Muscle of back (tissue), 13 donors: ENCODE measurements at places on chromosomes 6 and 20.
A peak's percentile ranks its signal among the peaks of the same experiment; 100 is the strongest.

DNA sequence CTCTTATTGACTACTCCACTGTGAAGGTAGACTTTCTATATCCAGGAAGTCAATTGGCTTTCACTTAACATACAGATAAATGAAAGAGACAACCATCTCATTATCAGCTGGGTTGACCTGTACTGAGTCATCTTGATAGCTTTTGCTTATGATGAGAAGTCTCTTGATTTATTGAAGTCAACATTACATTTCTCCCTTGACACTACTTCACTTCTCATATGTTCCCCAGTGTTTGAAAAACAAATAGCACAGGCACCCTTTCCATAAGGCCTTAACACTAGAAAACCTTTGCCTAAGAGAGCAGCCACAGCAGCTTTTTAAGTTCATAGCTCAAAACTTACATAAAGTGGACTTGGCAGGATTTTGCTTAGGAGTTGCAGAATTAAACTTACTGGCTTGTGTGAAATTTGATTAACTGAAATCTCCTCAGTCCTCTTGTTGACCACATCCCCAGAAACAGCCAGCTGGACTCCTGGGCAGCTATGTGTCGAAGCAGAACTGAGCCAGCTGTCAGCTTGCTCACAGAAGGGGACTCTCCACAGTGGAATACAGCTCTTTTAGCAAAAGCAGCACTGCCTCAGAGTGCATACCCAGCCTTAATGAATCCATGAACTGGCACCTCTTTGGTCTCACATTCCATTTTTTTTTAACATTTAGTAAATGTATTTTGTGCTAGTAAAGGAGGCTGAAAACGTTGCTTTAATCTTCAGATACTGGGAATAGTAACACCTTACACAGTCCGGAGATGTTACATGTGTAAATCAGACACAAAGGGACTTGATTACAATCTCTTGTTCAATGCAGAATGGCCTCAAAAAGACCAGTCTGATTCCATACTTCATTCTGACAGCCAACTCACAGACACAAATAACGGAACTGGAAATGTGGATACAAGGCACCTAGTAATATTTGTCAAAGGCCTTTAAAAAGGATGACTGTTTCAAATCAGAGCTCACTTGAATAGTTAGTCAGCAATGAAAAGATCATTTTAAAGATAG is 1532.7 kb downstream of the HACE1 start:
- DNase-seq, result peak; percentile 16

DNA sequence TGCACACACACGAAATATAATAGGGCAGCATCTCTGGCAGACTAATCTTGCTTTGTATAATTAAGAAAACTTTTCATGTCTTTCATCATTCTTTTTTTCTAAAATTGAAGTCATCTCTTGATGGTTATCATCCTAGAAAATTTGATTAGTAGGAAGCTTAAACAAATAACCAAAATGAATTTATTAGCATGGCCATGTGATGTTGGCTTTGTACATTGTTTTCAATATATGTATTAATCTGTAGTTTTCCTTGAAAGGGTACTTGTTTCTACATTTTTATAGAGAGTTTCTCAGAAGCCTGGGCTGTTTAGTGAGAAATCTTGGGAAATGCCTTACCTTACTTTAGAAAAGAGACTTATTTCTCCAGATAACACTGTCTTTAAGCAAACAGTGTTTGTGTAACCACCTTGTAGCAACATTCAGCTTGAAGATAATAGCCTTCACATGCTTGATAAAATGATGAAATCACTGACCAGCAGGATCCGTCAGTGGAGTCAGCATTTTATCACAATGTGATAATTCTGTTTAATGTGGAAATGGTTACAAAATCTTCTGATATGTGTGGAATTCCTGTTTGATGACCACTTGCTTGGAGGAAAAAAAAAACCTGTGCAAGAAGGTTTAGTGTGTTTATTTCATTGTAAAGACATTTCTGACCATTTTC is 147.8 kb downstream of the MACROD2 start:
- peak; percentile 6 for DNase-seq

- no peak for DNase-seq
Measured at GRCh38 chr20:10972219-10972860, 298.5 kb upstream of the JAG1 start.

DNA sequence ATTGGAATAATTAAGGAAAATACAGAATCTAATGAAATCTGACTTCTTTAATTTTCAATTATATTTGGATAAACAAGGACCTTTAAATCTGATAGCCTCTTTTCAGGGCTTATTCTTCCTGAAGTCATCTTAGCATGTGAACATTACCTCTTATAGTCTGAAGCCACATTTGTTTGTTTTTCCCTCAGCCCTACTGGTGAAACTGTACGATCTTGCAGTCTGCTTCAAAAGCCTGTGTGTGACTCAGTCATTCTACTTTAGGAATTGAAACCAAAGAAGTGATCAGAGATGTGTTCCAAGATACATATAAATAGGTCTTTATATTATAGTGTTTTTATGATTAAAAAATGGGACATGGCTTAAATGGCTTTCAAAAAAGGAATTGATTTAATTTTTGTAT is 67.5 kb downstream of the MACROD2 start:
- no peak for DNase-seq

DNA sequence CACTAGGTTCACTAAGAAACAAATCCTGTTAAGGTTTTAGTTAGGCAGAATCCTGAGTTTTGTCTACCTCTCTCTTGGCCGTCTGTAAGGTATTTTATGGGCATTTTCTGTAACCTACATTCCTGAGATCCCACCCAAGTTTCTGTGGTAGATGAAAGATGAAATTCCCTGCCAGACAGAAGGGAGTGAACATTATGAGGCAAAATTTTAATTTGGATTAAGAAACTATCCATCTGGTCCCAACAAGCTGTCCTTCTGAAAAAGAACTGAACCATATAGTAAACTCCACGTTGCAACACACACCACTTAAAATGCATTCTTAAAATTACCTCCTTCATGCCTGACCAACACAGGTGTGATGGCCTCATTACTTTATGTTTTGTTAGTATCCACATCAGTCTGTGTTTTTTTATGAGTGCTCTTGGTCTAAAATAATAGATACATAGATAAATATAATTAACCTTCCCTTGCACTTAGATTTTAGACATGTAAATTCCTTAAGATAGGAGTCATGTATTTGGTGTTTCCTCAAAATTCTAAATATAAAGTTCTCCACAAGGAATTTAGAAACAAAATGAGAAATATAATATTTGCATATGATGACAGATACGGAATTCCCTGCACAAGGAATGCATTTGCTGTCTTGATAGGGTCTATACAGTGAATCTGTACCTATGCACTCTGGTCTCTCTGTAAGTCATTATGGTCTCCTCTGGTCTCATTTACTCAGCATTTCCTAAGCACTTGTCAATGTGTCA is 86.5 kb downstream of the CHD6 start:
- no peak for DNase-seq

- DNase-seq, result no peak
Measured at GRCh38 chr6:113406048-113406695, 451.0 kb upstream of the MARCKS start.

DNA sequence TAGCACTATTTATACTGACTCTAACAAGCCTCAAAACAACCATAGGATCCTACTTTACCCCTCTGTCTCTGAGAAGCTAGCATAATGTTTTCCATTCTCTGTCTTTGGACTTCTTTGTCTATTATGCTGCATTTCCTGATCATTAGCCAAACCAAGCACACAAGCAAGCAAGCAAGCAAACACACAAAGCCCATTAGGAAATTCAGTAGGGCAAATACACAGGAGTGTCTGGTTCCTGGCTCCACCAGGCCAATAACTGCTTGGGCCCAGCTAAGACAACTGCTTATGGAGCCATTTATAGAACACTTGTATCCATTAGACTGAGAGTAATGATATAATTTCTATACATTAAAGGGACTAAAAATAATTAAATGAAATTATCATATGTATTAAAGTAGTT is 952.9 kb upstream of the EPHA7 start:
- DNase-seq, result no peak

- peak; percentile 77 for DNase-seq
Measured at GRCh38 chr6:36350681-36351571, 14.2 kb upstream of the BNIP5 start.

DNA sequence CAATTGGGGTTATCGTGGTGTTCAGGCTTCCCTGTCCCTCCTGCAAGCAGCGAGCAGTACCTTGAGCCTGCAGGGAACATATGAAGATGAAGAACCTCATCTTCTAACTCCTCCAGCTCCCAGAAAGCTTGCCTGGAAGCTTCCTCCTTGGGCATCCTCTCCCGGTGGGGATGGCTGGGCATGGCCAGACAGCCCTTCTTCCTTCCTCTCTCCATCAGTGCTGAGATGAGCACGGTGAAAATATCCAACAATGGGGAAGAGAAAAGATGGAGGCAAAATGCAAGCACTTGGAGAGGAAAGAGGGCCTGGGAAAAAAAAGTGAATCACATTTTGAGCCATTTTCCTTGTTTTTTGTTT is 107.7 kb upstream of the FOXA2 start:
- no peak for DNase-seq

DNA sequence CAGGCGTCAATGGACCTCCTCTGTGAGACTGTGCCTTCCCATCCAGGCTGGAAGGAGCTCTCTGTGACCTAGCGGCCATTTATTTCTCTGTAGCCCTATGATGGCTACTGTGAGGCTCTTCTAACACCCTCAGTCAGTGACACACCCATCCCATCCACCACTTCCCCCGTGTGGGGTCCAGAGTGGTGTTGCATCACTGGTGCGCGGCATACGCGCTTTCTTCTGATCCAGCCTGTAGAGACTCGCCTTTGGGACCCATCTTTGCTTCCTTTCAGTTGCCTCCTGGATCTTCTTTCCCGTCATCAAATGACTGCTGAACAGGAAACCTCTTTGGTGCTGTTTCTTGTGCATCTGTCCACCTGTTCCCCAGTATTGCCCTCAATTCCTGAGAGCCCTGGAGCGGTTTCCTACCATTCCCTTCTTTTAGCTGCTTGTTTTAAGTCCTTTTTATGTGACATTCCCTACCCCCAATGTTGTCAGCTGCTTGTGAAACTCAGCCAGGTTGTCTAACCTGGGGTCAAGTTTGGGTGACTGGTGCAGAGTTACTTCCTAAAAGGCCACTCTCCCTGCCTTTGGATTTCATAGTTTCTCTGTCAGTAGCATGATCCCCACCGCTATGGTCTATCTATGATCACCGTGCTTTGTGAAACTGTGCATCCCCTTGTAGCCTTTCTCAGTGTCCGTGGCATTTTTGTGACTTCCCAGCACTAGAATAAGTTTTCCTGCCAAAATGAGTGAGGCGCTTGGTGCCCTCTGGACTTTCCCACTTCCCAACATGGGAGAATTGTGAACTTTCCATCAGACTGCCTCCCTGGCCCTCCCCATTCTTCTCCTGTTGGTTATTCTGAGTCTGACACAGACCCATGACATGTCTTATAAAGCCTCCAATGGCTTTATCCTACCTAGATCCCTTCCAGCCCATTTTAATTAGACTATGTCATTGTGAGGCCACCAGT is 5.7 kb downstream of the PRR3 start:
- no peak for DNase-seq

GRCh38 chr6:152313542-152314482 is 323.4 kb downstream of the SYNE1 start:
- DNase-seq, result no peak

- DNase-seq, result no peak
Measured at GRCh38 chr6:167501831-167502385, 177.0 kb downstream of the TTLL2 start.

DNA sequence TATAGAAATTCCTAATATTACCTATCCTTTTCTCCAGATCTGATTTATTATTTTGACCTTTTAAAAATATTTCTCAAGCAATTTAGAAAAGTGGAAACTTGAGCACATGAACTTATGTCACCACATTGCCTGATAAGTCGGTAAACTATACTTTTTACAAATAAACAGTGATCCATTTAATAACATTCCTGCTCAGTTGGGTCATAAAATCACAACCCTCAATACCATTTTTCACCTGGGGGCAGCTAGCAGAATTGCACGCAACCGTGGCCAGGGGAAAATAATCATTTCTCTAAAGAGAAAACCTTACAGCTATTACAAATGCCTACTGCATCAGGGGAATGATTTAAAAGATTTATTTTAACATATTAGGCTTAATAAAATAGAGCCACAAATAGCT is 614.5 kb downstream of the PHF3 start:
- no peak for DNase-seq
